ENCODE measurements at places on chromosomes 11 and 22.

GRCh38 chr11:19345848-19346681 is 105.3 kb upstream of the E2F8 start:
- peak; percentile 68 for DNase-seq

DNA sequence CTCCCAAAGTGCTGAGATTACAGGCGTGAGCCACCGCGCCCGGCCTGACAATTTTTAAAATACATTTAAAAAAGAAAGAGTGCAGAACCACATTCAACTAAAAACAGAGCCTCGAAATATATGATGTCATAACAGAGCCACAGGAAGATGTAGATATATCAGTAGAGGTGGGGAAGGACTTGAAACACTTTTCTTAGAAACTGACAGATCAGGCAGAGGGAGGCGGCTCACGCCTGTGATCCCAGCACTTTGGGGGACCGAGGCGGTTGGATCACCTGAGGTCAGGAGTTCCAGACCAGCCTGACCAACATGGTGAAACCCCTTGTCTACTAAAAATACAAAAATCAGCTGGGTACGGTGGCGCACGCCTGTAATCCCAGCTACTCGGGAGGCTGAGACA is 7.0 kb downstream of the MLC1 start:
- no peak for DNase-seq

- DNase-seq: no peak
These were observed 802 bp downstream of the KBTBD3 start for GRCh38 chr11:106076171-106076918.

DNA sequence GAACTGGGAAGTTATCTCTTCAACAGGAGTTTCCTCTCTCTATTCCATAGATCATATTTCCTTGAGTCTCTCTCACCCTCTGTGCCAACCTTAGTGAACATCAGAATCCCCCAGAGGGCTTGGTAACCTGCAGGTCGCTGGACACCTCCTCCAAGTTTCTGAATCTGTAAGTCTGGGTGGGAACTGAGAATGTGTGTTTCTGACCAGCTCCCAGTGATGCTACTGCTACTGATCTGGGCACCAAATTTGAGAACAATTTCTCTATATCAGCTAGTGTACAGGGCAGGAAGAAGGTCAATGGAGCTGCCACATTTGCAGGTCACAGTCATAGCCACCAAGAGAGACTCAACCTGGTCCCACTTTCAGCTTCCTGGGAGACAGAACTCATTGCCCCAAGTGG is 62.9 kb downstream of the RCN1 start:
- DNase-seq: no peak

Measured in glutamatergic neuron (in vitro differentiated cells).